ENCODE measurements at places on chromosomes 3 and 15.

GRCh38 chr3:159859836-159860235, 128.8 kb upstream of the IL12A start:
- DNase-seq: no peak

DNA sequence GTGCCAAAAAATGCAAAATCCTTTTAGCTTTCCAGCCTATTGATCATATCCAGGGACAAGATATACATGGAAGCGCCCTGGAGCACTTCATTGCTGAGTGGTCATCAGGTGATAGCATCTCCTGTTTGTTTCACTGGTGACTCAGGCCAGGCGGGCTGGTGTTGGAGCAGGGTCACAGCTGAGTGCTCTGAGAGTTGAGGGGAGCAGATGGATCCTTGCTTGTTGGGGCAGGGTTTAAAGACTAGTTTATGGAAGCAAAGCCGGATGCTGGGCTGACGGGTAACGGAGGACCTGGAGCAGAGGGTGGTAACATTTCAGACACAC, 405.0 kb upstream of the TPM1 start:
- DNase-seq: no peak

- no peak for DNase-seq
Measured at GRCh38 chr15:85475317-85475701, 94.9 kb downstream of the AKAP13 start.

DNA sequence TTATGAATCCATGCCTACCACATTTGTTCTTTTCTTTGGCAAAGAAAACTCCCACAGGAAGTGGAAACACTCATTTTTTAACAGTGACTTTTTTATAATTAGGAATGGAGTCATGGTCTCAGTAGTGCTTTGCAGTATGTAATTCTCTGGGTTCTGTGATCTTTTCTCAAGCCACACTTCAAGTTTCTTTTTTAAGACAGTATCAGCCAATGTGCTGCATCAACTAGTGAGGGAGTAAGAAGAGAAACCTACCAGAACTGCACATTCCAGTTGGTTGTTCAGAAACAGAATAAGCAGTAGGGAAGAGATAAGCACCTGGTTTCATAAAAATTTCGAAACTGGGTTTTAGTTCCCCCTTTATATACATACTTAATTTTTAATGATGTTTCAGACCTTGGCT, 126.3 kb downstream of the FOXB1 start:
- no peak for DNase-seq

- no peak for DNase-seq
Measured at GRCh38 chr3:33795856-33796536, 2.4 kb upstream of the PDCD6IP start.

DNA sequence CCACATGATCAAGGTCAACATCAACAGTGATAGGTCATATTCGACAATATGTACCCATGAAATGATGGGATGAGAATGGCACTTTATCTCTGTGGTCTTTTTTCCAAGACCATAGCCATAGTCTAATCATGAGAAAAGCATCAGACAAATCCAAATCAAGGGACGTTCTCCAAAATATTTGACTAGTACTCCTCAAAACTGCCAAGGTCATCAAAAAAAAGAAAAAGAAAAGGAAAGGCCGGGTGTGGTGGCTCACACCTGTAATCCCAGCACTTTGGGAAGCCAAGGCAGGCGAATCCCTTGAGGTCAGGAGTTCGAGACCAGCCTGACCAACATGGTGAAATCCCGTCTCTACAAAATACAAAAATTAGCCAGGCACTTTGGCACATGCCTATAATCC, 318.3 kb downstream of the TAFA4 start:
- DNase-seq: no peak

- DNase-seq: no peak
Measured at GRCh38 chr15:70597056-70597603, 166.2 kb downstream of the UACA start.

GRCh38 chr3:140152851-140153639, 218.1 kb downstream of the CLSTN2 start:
- DNase-seq: no peak

DNA sequence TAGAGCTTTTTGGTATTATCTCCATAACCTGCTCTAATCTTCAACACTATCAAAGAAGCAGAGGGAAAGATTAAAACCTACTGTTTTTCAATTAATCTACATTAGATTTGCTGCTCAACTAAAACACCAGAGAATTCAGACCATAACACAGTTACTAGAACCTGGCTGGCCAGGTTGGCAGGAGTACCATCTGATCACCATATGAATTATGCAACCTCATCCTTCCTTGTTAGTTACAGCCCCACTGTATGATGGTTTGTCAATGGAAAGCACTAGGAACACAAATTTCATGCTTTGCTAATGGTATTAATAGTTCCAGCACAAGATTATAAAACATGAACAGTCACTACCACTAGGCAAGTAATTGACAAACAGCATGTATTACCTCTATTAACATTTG, 5.8 kb downstream of the NPHP3 start:
- no peak for DNase-seq

- no peak for DNase-seq
Measured at GRCh38 chr3:133055339-133055738, 17.1 kb downstream of the TMEM108 start.

DNA sequence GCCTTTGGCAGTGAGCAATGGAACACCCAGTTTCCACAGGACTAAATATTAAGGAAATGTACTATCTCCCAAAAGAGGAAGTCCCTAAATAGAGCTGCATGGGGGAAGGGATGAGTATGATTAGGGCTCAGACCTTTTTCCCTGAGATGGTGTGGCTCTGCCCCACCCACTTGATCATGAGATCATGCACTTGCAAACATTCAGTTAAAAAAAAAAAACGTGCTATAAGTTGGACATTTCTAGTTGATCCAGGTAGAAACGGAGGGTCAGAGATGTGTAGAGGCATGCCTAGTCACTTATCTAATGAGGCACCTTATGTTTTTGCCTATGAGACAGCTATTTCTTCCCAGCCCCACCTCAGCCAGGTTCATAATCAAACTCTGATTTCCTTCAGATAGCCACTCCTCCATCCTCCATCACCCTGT, 24.5 kb upstream of the SSR3 start:
- no peak for DNase-seq

All from NCI-H1417 treated with DMSO at 0.1 percent for 48 hours (cell line).